GDM1 (cell line): ENCODE measurements at places on chromosomes 12 and 14.

- DNase-seq = no peak
These were observed 3.5 kb downstream of the TMEM63C start for GRCh38 chr14:77185093-77185465.

- no peak for DNase-seq
These were observed 193.1 kb upstream of the TBX3 start for GRCh38 chr12:114876968-114877680.

GRCh38 chr12:28027947-28028724, 55.6 kb upstream of the PTHLH start:
- DNase-seq = peak; percentile 67

DNA sequence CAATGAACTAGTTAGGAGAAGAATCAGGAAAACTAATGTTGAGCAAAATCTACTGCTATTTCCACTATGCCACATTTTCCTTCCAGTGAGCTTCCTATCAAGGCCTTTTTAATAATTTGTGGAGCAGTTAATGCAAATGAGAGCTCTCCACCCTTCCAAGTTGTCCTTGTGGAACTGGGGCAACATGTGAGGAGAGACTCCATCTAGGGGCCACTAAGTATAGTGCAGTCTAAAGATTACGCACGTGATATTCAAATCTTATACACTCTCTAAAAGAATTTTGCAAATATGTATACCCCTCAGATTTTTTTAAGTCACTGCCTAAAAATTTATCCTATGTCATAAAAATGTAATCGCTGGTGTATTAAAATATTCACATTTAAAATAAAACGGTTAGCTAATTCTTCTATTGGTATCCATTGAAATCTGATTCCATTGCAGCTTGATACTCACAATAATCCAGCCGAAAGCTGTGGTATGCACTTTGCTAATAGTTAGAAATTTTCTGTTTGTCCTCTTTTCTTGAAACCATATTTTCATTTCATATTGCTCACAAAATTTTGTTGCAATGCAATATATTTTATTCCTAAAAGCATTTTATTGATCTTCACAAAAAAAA, 100.1 kb downstream of the PAH start:
- DNase-seq = no peak

DNA sequence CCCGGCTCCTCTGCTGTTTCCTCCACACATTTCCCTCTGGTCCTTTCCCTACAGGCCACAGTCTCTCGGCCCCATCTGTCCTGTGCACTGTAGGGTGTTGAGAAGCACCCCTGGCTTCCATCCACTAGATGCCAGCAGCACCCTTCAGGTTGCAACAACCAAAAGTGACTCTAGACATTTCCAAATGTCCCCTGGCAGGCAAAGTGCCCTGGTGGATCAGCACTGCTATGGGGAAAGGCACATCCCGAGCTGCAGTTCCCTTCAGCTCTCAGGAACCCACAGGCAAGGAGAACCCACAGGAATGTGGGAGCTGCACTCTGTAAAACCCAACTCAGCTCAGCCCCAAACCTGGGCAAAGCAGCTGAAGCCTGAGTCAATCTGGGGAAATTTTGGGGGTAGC, 77.0 kb downstream of the RBM19 start:
- no peak for DNase-seq

DNA sequence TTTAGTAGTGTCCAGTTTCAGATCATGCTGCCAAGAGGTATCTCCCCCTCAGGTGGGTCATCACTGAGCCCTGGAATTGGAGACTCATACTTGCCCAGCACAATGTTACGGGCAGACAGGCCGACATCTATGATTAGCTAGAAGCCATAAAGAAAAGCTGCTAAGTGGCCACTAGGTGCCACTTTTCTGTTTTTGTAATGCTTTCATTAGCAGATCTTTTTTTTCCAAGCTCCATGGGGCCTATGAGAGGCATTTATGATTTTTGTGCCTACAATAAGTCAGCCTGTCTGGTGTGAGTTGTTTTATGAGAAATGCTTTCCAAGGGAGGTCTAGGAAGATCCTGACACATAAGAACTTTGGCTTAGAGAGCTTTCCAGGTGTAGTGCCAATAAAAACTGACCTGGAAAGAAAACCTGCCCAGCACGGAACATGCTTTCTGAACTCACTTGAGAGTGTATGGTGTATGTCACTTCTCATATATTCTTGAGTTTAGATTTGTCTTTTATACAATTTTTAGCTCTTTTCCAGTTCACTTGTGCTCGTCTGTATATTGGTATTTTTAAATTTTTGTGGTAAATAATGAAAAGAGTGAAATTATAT, 21.8 kb upstream of the SMCO2 start:
- DNase-seq = peak; percentile 22

GRCh38 chr12:69642531-69642930, 31.8 kb upstream of the LRRC10 start:
- DNase-seq = no peak
